Stimulated activated CD8-positive, alpha-beta memory T cell treated with anti-CD3 and anti-CD28 coated beads, Interleukin-15, amount 100 ng/mL, for 1 hour (primary cell): ENCODE measurements at places on chromosomes 5 and 9.

DNA sequence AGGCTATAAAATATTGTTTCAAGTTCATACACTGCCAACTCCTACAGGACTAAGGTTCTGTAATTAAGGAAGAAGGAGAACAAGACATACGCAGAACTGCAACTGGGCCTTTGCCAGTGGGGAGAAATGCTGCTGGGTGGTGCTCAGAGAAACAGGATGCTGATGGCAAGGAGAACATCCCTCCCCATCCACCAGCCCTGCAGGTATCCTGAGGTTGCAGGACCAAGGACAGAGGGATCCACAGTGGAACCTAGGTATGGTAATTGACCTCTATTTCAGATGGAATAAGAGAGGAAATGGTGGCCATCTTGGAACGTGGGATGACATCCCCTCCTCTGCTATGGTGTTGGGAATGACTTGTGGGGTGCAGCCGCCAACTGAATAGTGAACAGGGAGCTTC, 206.3 kb upstream of the S1PR3 start:
- no peak for DNase-seq

DNA sequence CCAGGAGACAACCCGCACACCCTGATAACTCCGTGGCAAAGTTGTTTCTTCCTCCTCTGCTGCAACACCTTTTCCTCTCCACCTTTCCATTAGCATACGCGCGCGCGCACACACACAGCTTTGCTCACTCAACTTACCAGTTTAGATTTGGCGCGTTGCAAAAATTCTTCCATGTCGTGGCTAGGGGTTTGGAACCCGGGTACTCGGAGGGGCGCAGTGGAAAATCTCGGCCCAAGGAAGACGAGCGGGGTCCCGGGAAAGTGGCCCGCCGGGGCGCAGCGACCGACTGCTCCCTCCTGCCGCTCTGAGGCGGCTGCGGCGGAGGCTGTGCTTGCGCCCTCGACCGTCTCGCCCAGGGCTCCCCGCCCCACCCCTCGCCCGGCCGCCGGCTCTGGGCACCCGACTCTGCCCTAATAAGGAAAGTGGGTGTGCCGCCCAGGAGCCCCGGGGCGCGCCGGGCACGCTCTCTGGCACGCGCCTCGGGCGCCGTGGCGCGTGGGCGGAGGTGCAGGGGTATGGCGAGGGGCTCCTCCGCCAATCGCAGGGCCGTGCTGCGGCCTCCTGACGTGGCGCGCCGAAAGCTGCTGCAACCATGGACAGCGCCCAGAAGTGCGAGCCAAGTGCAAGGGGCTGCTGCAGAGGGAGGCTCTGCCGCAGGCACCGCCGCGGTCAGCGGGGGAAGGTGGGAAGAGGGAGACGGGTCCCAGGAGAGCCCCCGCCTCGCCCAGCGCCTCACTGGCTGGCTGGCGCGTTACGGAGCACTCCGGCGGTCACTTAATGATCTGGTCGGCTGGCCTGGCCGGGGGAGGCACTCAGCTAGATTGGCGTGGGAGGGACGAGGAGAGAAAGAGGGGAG, at the start of gene PRUNE2:
Gene PRUNE2 (minus strand): TSS at position 324 of the 856 bp plus-strand sequence. CDS start 151 bp downstream, at position 173.
- DNase-seq = no peak

GRCh38 chr9:38026840-38027527, 42.0 kb downstream of the SHB start:
- DNase-seq = no peak

- no peak for DNase-seq
These were observed 105.2 kb downstream of the RGS3 start for GRCh38 chr9:113568571-113569321.

DNA sequence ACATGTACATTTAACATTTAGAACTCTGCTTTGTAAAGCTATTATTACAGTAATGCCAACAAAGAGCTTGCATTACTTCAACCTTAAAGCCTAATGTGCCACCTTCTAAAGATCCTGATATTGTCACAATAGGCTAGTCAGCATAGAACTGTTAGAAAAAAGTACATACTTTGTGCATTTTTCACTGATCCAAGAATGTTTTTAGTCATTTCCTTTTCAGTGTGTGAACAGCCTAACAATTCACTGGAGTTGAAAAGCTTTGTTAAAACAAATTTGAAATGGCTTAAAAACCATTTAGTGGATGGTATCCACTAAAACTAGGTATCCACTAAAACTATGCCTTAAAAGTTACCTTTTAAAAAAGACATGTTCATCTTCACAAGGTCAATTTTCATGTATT, 4.5 kb downstream of the RPS6 start:
- no peak for DNase-seq

DNA sequence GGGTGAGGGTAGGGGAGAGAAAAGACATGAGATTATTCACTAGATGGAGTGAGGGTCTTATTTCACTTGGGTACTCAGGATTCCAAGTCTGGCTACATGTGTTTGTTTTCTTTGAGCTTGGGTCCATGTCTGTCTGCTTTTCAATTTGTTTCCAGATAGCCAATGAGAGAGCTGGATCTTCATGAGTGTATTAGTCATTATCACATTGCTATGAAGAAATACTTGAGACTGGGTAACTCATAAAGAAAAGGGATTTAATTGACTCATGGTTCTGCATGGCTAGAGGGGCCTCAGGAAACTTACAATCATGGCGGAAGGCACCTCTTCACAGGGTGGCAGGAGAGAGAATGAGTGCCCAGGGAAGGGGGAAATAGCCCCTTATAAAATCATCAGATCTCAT, 196.8 kb upstream of the TRIM32 start:
- no peak for DNase-seq

- DNase-seq = no peak
These were observed 79.3 kb downstream of the CAMSAP1 start for GRCh38 chr9:135827866-135828580.

- no peak for DNase-seq
These were observed 687.8 kb downstream of the SLCO4C1 start for GRCh38 chr5:101608322-101608721.

- DNase-seq = no peak
These were observed 8.9 kb downstream of the SMAD5 start for GRCh38 chr5:136141561-136141960.

GRCh38 chr5:45110399-45110798, 301.7 kb downstream of the MRPS30 start:
- DNase-seq = no peak
